CD14-positive monocyte (primary cell): ENCODE measurements at places on chromosomes 6 and 20.
A peak's percentile ranks its signal among the peaks of the same experiment; 100 is the strongest.

- H3K27me3 ChIP-seq, result no peaks in the 10 kb centered on the region
- no peak for DNase-seq
- peaks cover 96% of the 10 kb centered on the region for H3K36me3 ChIP-seq
- no peak overlapping the region for H3K4me3 ChIP-seq
- H3K4me1 ChIP-seq, result no peaks in the 10 kb centered on the region
Observed at GRCh38 chr20:34531608-34532265, 15.5 kb downstream of the DYNLRB1 start.

DNA sequence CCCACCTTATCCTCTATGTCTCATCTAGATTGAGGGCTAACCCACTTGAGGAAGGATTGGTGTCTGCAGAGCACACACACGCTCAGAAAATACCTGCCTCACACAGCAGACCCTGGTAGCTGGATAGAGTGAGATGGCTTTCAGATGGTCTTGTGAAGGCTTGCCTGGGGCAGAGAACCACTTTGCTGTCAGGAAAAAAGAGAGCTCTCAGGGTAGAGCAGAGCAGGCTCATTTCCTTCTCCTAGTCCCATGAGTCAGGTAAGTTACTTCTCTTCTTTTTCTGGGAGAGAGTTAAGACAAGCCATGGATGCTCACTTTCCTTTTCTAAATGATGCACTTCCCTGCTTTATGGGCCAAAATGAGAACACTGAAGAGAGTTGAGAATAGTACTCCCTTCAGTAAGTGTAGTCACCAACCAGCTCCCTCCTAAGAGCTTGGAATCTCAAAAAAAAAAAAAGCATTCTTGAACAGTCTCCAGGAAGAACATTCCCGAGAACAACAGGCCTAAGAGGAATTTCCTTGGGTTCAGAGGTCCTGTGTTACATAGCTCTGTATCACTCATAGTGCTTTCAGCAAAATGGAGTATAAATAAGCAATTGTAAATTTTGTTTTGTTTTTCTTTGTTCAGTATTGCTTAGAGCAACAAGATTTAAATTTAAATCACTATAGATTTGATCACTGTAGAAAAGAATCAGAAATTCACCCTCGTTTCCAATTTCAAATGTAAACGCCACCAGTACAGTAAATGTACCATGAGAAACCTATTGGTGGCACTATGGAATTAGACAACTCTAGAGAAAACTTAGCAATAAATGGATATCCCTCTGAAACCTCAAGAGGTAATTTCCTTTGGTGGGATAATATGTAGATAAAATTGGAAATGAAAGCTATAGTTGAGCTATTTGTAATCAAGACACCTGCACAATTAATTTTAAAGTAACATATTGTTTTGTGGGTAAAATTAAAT lies 530.3 kb downstream of the RFPL4B start:
- H3K4me3 ChIP-seq, result no peak overlapping the region
- H3K27ac ChIP-seq, result no peak overlapping the region
- no peaks in the 10 kb centered on the region for H3K4me1 ChIP-seq
- H3K27me3 ChIP-seq, result no peaks in the 10 kb centered on the region

- H3K4me3 ChIP-seq, result no peak overlapping the region
- no peak overlapping the region for H3K27ac ChIP-seq
- no peaks in the 10 kb centered on the region for H3K36me3 ChIP-seq
- DNase-seq, result no peak
- no peaks in the 10 kb centered on the region for H3K27me3 ChIP-seq
Observed at GRCh38 chr6:143745166-143746133, 67.7 kb downstream of the PHACTR2 start.

DNA sequence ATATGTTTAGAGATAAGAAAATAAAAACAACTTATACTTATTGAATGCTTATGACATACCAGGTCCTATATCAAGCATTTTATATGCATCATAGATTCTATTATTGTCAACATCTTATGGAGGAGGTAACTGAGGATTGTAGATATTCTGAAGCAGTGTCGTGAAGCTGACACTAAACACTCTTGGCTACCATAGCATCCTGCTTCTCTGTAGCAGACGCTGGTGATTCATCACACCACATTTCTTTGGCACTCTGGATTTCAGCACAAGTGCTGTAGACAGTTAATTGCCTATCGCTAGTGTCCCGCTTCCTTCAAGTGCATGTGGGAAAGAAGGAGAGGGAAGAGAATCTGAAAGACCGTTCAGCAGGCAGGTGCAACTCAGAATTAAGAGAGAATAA lies 317.1 kb downstream of the PLCB1 start:
- H3K27me3 ChIP-seq, result no peaks in the 10 kb centered on the region
- H3K27ac ChIP-seq, result no peak overlapping the region
- no peak for DNase-seq
- no peak overlapping the region for H3K4me3 ChIP-seq

GRCh38 chr6:322259-322930 lies 30.1 kb downstream of the DUSP22 start:
- H3K4me3 ChIP-seq, result peak overlapping the region; percentile 50
- peaks cover 54% of the 10 kb centered on the region for H3K36me3 ChIP-seq
- no peaks in the 10 kb centered on the region for H3K27me3 ChIP-seq
- H3K4me1 ChIP-seq, result peaks cover 50% of the 10 kb centered on the region

- no peaks in the 10 kb centered on the region for H3K36me3 ChIP-seq
- H3K4me1 ChIP-seq, result no peaks in the 10 kb centered on the region
- no peak overlapping the region for H3K4me3 ChIP-seq
- DNase-seq, result no peak
- no peak overlapping the region for H3K27ac ChIP-seq
Observed at GRCh38 chr6:71473926-71474325, 185.3 kb downstream of the OGFRL1 start.
